Stimulated activated CD4-positive, alpha-beta T cell treated with anti-CD3 and anti-CD28 coated beads, Interleukin-1b, Interleukin-23, amount 100 ng/mL, for 48 hours (primary cell): ENCODE measurements at places on chromosomes 3 and 15.

DNA sequence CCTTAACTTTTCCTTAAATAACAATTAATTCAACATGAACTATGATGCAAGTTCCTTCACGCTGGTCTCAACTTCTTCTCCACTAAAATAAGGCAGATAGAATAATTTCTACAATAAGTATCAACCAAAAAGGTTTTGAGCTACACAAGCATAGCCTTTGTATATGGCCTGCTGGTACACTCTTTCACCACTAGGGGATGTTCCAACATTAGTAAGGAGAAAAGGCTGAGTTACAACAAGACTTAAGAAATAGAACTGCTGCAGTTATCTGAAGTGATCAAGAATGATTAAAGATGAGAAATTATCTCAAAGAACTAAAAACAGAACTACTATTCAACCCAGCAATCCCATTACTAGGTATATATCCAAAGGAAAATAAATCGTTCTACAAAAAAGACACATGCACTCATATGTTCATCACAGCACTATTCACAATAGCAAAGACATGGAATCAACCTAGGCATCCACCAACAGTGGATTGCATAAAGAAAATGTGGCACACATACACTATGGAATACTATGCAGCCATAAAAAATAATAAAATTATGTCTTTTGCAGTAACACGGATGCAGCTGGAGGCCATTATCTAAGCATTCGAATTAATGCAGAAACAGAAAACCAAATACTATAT, 14.4 kb downstream of the ATP13A3 start:
- DNase-seq: no peak

DNA sequence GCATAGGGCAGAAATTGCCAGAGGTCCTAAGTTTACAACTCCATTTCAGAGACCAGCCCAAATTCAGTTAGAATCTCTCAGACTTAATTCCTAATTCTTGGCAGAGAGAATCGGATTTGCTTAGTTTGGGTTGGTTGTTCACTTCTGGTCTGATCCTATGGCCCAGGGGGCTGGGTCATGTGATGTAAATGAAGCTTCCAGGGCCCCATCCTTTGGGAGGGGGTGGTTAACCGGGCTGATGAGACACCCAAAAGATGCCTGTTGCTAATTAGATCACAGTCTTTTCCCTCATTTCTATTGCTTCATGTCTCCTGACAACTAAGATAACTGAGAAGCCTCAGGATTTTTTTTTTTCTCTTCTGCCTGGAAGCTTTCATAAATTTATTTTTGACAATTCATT, 11.1 kb upstream of the ZNF620 start:
- DNase-seq: no peak

DNA sequence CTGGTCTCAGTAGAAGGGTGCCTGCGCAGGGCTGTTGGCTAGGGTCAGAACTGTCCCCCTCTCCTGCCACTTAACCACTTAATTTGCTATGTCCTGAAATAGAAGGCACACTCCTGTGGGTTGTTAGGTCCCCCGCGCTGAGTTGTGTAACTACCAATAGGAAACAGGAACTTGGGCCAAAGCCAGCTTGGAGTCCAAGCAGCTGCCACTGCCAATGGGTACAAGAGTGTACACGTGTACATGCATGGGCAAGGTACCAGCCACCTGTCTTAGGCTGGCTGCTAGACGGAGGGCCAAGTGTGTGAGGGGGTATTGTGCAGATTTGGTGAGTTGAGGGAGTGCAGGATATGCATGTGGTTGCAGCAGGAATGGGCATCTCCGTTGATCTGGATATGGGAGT, 29.7 kb upstream of the POLG start:
- DNase-seq: no peak

GRCh38 chr3:184335291-184335660, 2.1 kb upstream of the FAM131A start:
- no peak for DNase-seq

GRCh38 chr3:185508335-185508991, 9.6 kb upstream of the TMEM41A start:
- DNase-seq: no peak

DNA sequence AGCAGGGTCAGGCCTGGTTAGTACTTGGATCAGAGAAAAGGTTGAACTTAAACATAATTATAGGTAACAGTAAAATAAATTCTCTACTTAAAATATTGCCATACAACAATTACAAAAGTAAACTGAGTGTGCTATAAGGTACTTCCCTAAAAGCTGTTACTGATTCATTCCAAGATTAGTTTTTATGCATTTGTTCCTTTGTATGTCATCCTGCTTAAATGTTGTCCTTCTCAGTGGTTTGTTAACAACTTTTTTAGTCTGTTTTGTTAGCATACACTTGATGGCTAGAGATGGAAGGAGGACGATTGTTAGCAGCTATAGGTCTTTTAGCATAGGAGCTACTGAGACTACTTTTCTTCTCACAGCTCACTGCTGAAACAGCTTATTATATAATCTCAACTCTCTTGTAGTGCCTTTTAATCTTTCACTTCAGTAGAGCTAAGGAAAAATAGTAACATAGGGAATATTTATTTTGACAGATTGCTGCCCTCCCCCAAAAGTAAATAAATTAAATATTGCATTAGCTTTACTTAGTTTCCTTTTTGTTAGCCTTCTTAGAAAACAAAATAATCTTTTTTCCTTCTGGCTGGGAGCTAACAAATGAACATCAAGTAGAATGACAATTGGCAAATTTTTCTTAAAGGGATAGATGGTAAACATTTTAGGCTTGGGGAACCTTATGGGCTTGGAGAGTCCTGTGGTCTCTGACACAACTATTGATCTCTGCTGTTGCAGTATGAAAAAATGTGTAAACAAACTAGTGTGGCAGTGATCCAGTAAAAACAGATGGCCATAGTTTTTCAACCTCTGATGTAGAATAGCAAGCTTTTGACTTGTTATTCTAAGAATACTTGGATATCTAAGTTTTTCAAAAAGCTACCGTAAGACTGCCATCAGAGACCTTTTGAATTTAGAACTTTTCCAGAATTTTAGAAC, 39.5 kb downstream of the USP8 start:
- no peak for DNase-seq

GRCh38 chr15:87604857-87605446, 651.6 kb downstream of the NTRK3 start:
- DNase-seq: peak; percentile 3

DNA sequence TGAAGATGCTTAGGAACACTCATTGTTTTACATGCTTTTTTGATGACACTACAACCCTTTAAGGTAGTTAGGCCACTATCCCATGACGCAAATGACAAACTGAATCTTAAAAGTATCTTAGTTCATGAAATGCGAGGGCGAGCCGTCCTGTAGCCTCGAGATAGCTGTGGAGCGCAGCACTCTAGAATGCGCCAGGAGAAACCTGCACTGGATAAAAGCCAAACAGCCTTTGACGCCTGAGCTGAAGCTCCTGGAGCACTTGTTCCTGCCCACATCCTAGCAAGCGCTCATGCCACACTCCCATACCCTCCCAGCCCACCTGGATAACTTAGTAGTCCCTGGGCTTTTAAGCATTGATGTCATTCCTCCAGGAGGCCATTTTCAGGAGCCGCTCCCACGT, 516.9 kb downstream of the GABRG3 start:
- DNase-seq: no peak
